ENCODE measurements at places on chromosomes 5 and 9. TPM values are rescaled to one million over a fixed set of nuclear protein-coding genes. Genes with fewer than 3 reads are reported as not detected.
A peak's percentile ranks its signal among the peaks of the same experiment; 100 is the strongest.

The ZNG1A gene
- 22.3 TPM for total RNA-seq

GRCh38 chr9:134890155-134890495 is 9.5 kb downstream of the FCN2 start:
- DNase-seq: no peak
- H3K27me3 ChIP-seq: no peaks in the 10 kb centered on the region
- H3K4me3 ChIP-seq: no peak overlapping the region
- no peak overlapping the region for H3K27ac ChIP-seq
- no peaks in the 10 kb centered on the region for H3K36me3 ChIP-seq
- H3K4me1 ChIP-seq: no peaks in the 10 kb centered on the region

The SPATA31A3 gene
- total RNA-seq: not detected

The SVEP1 gene
- not detected for total RNA-seq

DNA sequence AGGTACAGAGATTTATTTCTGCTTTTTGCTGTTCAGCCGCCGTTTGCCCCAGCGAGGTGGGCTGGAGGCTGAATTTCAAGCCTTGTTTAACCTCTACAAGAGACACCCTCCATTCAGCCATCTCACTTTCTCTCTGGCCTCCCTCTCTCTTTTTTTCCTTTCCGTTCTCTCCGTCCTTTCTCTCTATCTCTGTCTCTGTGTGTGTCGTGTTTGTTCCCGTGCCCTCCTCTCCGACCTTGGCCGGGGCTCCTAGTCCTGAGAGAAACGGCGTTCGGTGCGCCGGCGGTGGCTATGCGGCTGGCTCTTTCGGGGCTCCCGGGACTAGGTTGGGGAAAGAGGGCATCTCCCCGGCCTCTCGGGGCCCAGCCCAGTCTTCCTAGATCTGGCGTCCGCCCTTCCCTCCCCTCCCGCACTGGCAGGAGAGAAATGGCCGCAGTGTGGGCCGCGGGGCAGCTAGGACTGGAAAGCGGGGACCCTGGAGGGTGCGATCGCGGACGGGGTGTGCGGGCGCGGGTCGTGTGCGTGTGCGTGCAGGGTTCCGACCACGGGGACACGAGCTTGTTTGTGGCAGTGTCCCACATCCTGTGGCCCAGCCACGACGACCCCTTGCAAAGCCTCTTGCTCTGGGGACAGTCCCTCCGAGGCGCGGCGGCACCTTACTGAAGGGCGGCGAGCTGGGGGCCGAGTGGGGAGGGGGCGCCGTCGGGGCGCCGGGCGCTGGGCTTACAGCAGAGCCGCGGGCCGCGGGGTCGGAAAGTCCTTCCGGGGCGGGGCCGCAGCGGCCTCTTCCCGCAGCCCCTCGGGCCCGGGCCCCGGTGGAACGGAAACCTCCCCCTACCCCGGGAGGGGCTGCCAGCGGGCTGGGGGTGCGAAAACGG is 5.7 kb downstream of the LHX2 start:
- no peak for DNase-seq
- H3K27me3 ChIP-seq: peaks cover 20% of the 10 kb centered on the region
- no peaks in the 10 kb centered on the region for H3K36me3 ChIP-seq
- peak overlapping the region; percentile 57 for H3K4me3 ChIP-seq
- no peak overlapping the region for H3K27ac ChIP-seq

DNA sequence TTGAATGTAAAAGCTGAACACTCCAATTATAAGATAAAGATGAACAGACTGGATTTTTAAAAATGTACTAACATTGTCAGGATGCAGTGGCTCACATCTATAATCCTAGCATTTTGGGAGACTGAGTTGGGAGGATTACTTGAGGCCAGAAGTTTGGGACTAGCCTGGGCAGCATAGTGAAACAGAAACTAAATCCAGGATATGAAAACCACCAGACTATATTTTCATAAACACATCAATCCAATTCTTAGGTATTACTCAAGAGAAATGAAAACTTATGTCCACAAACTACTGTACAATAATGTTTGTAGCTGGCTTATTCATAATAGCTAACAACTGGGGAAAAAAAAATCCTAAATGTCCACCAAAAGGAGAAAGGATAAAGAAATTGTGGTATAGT is 26.8 kb upstream of the NAA35 start:
- H3K4me3 ChIP-seq: no peak overlapping the region
- DNase-seq: no peak
- H3K36me3 ChIP-seq: no peaks in the 10 kb centered on the region
- no peaks in the 10 kb centered on the region for H3K4me1 ChIP-seq

- no peak overlapping the region for H3K4me3 ChIP-seq
- no peak overlapping the region for H3K27ac ChIP-seq
- no peaks in the 10 kb centered on the region for H3K36me3 ChIP-seq
- H3K27me3 ChIP-seq: no peaks in the 10 kb centered on the region
Measured at GRCh38 chr9:134852906-134853654, 27.5 kb upstream of the FCN2 start.

DNA sequence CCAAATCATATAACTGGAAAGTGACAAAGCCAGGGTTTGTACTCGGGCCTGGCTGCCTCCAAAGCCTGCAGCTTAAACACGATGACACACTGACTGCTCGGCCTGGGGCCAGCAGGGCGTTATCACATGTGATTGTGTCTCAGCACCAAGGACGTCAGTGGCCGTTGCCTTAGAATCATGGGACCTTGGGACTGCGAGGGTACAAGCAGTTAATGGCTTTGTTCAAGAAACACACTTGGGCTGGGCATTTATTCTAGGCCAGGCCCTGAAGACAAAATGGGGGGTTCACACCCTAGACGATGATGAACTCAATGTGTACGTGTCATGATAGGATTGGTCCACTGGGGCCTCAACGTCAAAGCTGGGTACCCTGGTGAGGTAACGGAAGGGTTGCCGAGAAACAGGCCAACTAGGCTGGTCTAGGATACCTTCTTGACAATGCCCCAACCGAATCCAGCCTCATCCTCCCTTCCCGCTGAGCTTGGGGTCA is 13.0 kb downstream of the SH3PXD2B start:
- no peak overlapping the region for H3K4me3 ChIP-seq
- H3K27ac ChIP-seq: no peak overlapping the region
- H3K27me3 ChIP-seq: peaks cover 41% of the 10 kb centered on the region
- H3K36me3 ChIP-seq: no peaks in the 10 kb centered on the region
- H3K4me1 ChIP-seq: no peaks in the 10 kb centered on the region

DNA sequence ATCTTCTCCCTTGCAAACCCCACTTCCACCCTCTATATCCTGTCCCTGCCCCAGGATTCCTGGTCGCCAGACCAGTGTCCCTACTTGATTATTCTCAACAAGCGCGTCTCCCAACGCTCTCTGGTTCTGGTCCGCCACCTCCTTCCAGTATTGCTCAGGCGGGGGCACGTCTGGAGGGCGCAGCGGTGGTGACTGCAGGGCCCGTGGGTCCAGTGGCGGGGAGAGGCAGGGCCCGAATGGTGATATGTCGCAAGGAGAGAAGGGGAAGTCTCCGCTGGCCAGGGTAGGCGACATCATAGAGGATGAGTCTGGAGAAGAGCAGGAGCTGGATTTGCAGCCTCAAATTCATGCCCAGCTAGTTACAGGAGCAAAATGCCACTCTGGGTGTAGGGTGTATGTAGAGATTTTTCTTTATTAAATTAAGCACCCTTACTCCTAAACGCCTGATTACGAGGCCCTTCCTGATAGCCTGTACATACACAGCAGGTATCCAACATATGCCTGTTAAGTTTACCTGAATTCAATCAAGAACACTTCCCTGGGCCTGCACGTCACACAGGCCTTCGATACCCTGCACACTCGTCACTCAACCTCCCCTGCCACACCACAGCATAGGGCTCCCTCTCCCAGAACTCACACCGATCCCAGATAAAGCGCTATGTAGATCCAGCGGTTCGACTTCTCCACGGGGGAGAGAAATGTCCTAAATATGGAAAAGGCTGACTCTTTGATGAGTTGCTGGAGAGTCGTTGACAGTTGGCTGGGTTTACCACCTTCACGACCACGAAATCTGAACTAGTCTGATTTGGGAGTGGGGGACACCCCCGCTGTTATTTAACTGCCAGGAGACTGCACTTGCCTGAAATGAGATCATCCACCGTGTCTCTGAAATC is 4.8 kb downstream of the MCIDAS start:
- peak overlapping the region; percentile 58 for H3K4me3 ChIP-seq
- peaks cover 33% of the 10 kb centered on the region for H3K27me3 ChIP-seq
- H3K4me1 ChIP-seq: peaks cover 8% of the 10 kb centered on the region

DNA sequence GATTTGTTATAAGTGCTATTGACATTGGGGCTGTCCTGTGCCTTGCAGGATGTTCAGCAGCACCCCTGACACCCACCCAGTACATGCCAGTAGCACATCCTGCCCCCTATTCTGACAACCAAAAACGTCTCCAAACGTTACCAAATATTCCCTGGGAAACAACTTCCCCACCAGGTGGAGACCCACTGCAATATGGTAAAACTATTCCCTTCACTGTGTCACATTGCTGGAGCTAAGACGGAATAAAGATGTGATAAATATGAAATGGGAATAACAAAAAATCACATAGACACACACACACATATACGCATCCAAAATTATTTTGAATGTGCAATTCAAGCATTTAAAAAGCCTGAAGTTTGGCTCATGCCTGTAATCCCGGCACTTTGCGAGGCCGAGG is 874.3 kb upstream of the DMAC1 start:
- H3K27ac ChIP-seq: no peak overlapping the region
- no peak for DNase-seq
- H3K36me3 ChIP-seq: no peaks in the 10 kb centered on the region
- no peak overlapping the region for H3K4me3 ChIP-seq
- H3K4me1 ChIP-seq: no peaks in the 10 kb centered on the region

The RGMB gene
- total RNA-seq: 16.8 TPM

GRCh38 chr5:125798307-125798706 is 624.9 kb upstream of the GRAMD2B start:
- H3K27me3 ChIP-seq: no peaks in the 10 kb centered on the region
- H3K4me1 ChIP-seq: no peaks in the 10 kb centered on the region
- DNase-seq: no peak
- H3K4me3 ChIP-seq: no peak overlapping the region

The CYLC2 gene
- total RNA-seq: not detected

DNA sequence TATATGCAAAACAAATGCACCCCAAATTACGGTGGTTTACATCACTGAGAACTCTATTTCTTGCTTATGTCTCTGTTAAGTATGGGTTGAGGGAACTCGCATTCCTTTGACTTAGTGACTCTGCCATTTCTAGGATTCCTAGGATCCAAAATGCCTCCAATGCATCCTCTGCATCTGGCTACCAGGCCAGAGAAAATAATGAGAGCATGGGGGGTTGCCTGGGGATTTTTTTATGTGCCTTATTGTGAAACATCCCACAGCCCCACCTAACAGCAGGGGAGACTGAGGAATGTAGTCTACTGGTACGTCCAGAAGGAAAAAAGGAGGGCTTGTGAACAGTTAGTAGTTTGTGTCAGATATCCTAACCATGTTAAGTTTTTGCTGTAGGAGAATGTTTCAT is 466.0 kb upstream of the ARRDC3 start:
- H3K27me3 ChIP-seq: no peaks in the 10 kb centered on the region
- H3K36me3 ChIP-seq: no peaks in the 10 kb centered on the region
- H3K4me1 ChIP-seq: no peaks in the 10 kb centered on the region
- no peak overlapping the region for H3K4me3 ChIP-seq

GRCh38 chr9:107862323-107862722 is 372.8 kb upstream of the KLF4 start:
- H3K27ac ChIP-seq: no peak overlapping the region
- H3K27me3 ChIP-seq: no peaks in the 10 kb centered on the region

The GARIN3 gene
- total RNA-seq: not detected

The PCDHGC3 gene
- 0.12 TPM for total RNA-seq

DNA sequence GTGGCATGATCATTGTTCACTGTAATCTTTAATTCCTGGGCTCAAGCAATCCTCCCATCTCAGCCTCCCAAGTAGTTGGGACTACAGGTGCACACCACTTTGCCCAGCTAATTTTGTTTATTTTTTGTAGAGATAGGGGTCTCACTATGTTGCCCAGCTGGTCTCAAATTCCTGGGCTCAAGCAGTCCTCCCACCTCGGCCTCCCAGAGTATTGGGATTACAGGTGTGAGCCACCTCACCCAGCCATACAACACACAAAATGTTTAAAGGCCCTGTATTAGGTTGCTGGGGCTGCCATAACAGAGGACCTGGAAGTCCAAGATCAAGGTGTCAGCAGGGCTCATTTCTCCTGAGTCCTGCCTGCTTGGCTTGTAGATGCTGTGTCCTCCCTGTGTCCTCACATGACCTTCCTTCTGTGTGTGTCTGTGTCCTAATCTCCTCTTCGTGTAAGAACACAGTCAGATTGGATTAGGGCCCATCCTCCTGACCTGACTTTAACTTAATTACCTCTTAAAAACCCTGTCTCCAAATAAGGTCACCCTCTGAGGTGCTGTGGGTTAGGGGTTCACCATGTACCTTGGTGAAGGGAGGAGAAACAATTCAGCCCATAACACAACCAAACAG is 5.4 kb downstream of the UBE2QL1 start:
- DNase-seq: no peak
- no peaks in the 10 kb centered on the region for H3K36me3 ChIP-seq
- H3K4me1 ChIP-seq: peaks cover 6% of the 10 kb centered on the region
- no peak overlapping the region for H3K27ac ChIP-seq
- peaks cover 51% of the 10 kb centered on the region for H3K27me3 ChIP-seq

- DNase-seq: no peak
- no peaks in the 10 kb centered on the region for H3K36me3 ChIP-seq
- no peaks in the 10 kb centered on the region for H3K4me1 ChIP-seq
- H3K27me3 ChIP-seq: no peaks in the 10 kb centered on the region
Measured at GRCh38 chr5:36373527-36374086, 71.9 kb upstream of the RANBP3L start.

The LCN9 gene
- total RNA-seq: not detected

- no peak overlapping the region for H3K27ac ChIP-seq
- H3K27me3 ChIP-seq: peaks cover 13% of the 10 kb centered on the region
- DNase-seq: no peak
- H3K36me3 ChIP-seq: no peaks in the 10 kb centered on the region
- H3K4me3 ChIP-seq: no peak overlapping the region
- peaks cover 27% of the 10 kb centered on the region for H3K4me1 ChIP-seq
Measured at GRCh38 chr9:129407905-129408452, 212.9 kb downstream of the C9orf50 start.

GRCh38 chr5:40680741-40681362 is 1.1 kb downstream of the PTGER4 start:
- no peaks in the 10 kb centered on the region for H3K36me3 ChIP-seq
- H3K4me1 ChIP-seq: peaks cover 44% of the 10 kb centered on the region
- peak; percentile 48 for DNase-seq
- peak overlapping the region; percentile 96 for H3K27ac ChIP-seq
- H3K27me3 ChIP-seq: no peaks in the 10 kb centered on the region

DNA sequence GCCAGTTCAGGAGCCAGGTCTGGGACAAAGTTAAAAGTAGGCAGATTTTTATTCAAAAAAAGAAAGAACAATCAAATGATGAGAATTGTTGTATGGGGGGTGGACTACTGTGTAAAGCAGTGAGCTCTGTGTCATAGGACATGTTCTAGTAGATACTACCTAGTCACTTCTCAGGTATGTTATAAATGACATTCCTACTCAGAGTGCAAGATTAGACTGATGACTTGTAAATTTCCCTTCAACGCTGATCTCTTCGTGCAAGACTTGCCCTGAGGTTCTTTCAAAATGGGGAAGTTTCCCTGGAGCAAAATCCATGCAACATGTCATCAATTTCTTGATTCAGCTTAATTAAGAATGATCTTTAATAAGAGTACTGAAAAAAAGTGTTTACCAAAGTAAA is 175.1 kb downstream of the RORB start:
- H3K4me3 ChIP-seq: no peak overlapping the region
- H3K27me3 ChIP-seq: no peaks in the 10 kb centered on the region
- H3K36me3 ChIP-seq: no peaks in the 10 kb centered on the region
- no peaks in the 10 kb centered on the region for H3K4me1 ChIP-seq
- H3K27ac ChIP-seq: no peak overlapping the region
- DNase-seq: no peak
